Kidney (tissue), 22 donors: ENCODE measurements at places on chromosomes 4 and X. TPM values are rescaled to one million over a fixed set of nuclear protein-coding genes. Genes with fewer than 3 reads are reported as not detected.
A peak's percentile ranks its signal among the peaks of the same experiment; 100 is the strongest.

ARHGEF38 gene
- 41.1 TPM for total RNA-seq

DNA sequence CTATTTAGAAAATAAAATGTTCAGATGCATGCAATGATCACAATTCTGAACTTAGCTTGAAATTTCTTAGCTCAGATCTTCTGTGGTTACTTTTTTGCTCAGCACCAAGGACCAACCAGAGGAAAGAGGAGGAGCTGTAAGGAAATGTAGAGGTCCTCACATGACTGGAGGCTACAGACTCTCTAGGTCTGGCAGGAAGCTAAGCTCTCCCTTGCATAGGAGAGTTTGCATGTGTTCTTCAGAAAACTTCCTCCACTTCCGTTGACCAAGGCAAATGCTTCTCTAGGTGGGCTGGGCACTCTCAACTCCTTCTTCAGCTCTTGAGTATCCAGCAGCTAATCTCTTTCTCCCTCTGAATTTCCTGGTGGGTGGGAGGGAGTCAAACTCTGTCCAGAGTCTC lies 119.6 kb downstream of the BTC start:
- DNase-seq = no peak

GRCh38 chr4:183718876-183719275 lies 59.8 kb downstream of the TRAPPC11 start:
- DNase-seq = no peak

DNA sequence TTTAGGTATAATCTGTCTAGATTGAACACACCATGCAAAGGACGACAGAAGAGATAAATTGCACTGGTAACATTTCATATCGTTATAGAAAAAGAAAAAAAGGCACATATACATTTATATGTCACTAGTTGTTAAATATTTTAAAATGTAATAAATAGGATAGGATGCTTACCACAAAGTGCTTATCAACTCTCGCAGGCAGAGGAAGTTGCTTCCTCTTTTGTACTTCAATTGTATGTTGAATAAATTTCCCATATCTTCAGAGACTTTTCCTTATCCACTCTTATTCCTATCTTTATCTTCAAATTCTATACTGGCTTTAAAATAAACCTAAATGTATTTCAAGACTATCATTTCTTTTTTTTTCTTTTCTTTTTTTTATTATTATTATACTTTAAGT lies 163.3 kb upstream of the SPOCK3 start:
- no peak for DNase-seq

ZBTB49 gene
- 5.8 TPM for total RNA-seq

GRCh38 chr4:113008135-113008534 lies 41.3 kb upstream of the ANK2 start:
- DNase-seq = no peak

TMPRSS11A gene
- total RNA-seq = not detected

- DNase-seq = no peak
Observed at GRCh38 chr4:38163216-38164006, 203.2 kb downstream of the PTTG2 start.

DNA sequence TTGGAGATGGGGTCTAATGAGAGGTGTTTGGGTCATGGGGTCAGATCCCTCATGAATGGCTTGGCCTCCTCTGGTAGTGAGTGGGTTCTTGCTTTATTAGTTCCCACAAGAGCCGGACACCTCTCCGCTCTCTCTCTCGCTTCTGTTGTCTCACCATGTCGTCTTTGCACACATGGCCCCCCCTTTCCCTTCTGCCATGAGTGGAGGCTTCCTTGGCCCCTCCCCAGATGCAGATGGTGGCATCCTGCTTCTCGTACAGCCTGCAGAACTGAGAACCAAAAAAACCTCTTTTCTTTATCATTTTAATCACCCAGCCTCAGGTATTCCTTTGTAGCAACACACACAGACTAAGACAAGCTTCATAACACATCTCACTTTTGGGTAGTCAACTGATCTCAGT lies 49.6 kb upstream of the SPRY1 start:
- DNase-seq = no peak

- DNase-seq = no peak
Observed at GRCh38 chr4:57424232-57424897, 314.2 kb upstream of the IGFBP7 start.

- peak; percentile 42 for DNase-seq
Observed at GRCh38 chr4:101306225-101306624, 41.1 kb downstream of the PPP3CA start.

DNA sequence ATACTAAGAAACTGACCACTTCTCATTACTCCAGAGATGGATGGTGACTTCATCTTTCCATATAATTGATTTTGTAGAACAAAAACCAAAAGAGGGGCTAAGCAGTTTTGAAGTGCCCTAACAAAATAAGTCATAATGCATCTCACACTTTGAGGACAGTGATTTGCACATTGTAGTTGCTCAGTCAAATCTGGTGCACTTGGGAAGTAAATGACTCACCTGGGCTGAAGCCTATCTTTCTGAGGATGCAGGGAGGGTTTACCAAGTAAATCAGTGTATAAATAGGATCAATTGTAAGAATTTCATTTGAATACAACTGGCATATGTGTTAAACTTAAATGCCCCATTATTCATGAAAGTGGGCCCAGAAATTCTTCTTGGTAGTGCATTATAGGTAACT lies 134.2 kb downstream of the DCLK2 start:
- no peak for DNase-seq
